ENCODE measurements at places on chromosomes 2 and 18.

- no peak for DNase-seq
Measured at GRCh38 chr18:22601481-22601880, 183.8 kb upstream of the CTAGE1 start.

- peak; percentile 59 for DNase-seq
Measured at GRCh38 chr18:13611142-13611600, 115.2 kb downstream of the FAM210A start.

DNA sequence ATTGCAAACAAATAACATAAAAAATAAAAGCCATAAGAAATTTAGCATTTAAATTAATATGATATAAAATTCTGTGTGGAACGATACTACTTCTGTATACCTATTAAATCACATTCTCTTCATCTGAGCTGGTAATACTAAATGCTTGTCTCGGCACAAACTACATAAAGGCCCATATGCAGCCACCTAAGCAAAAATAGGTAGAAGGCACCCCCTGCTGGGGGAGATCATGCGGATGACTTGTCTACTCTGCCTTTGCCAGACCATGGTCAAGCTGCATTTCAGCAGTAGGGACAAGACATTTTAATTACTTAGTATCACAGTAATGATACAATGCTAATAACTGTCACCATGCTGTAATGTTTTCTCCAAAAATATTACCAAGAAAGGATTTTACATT lies 108.0 kb downstream of the CDH19 start:
- no peak for DNase-seq

- no peak for DNase-seq
Measured at GRCh38 chr2:216858312-216858711, 1.6 kb downstream of the TNP1 start.

DNA sequence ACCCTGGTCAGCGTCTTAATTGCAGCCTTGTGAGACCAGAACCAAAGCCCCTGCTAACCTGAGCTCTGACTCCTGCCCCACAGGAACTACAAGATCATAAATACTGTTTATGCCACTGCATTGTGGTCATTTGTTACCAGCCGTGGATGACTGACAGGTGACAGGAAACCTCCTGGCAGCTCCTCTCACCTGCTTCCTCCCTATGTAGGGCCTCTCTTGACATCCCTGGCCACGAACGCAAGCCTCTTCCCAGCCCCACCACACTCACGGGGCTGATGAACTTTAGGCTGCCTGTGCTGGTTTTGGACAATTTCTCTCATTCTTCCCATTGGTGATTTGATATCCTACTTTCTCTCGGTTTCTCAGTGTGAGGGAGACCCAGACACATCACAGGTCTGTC lies 357.2 kb upstream of the MYT1L start:
- no peak for DNase-seq

- DNase-seq: no peak
Measured at GRCh38 chr2:9535177-9535576, 20.5 kb downstream of the ADAM17 start.

GRCh38 chr2:146734042-146734820 lies 1110.6 kb upstream of the ACVR2A start:
- DNase-seq: peak; percentile 5

GRCh38 chr2:127392133-127392827 lies 4.5 kb upstream of the MAP3K2 start:
- no peak for DNase-seq

GRCh38 chr2:198376677-198377076 lies 572.3 kb downstream of the PLCL1 start:
- no peak for DNase-seq

DNA sequence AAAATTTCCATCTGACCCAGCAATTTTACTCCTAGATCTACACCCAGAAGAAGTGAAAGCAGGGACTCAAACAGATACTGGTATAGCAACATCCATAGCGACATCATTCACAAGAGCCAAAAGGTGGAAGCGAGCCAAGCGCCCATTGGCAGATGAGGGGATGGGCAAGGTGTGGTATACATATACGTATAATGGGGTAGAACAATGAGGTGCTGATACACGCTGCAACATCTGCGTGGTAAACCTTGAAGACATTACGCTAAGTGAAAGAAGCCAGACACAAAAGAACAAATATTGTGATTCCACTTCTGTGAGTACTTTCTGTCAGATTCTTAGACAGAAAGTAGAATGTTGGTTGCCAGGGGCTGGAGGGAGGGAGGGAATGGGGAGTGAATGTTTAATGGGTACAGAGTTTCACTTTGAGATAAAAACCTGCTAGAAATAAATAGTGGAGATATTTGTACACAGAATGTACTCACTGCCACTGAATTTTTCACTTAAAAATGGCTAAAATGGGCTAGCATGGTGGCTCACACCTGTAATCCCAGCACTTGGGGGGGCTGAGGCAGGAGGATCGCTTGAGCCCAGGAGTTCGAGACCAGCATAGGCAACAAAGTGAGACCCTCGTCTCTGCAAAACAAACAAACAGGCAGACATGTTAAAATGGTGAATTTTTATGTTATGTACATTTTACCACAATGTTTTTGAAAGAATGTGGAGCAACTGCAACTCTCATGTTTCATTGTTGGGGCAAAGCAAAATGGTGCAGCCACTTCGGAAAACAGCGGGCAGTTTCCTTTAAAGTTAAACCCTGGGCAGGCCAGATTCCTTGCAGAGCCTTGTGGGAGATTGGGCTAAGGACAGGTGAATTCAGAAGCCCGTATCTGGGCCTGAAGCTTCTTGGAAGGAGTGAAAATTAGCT lies 103.4 kb upstream of the MYCN start:
- DNase-seq: no peak

GRCh38 chr2:220332886-220333285 lies 705.5 kb downstream of the SLC4A3 start:
- DNase-seq: no peak

DNA sequence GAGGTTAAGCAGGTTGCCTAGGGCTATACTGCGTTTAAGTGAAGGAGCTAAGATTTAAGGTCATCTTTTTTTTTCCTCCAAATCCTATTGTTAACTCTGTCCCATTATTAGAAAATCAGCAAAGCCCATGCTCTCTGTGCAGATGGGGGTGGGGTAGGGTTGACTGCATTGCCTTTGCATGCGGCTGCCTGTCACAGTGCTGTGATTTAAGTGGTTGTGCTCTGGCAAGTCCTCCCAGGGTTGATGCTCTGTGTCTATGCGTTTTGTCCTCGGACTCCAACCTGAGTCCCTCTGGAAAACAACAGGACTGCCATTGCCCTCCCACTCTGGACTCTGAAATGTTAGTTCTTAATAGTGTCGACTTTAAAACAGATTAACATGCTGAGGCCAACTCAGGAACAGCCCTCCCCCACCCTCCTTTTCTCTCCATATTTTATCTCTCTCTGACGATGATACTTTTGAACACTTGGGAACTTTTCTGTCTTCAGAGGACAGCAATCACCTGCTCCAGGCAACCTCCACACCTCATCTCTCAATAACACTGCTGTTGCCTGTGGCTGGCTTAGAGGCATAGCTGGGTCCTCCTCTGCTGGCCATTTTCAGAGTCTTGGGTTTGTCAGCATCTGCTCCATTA lies 5.8 kb downstream of the FHOD3 start:
- no peak for DNase-seq

- peak; percentile 73 for DNase-seq
Measured at GRCh38 chr2:8514796-8515758, 166.8 kb upstream of the ID2 start.

- DNase-seq: no peak
Measured at GRCh38 chr18:60893355-60894097, 439.7 kb upstream of the CDH20 start.

DNA sequence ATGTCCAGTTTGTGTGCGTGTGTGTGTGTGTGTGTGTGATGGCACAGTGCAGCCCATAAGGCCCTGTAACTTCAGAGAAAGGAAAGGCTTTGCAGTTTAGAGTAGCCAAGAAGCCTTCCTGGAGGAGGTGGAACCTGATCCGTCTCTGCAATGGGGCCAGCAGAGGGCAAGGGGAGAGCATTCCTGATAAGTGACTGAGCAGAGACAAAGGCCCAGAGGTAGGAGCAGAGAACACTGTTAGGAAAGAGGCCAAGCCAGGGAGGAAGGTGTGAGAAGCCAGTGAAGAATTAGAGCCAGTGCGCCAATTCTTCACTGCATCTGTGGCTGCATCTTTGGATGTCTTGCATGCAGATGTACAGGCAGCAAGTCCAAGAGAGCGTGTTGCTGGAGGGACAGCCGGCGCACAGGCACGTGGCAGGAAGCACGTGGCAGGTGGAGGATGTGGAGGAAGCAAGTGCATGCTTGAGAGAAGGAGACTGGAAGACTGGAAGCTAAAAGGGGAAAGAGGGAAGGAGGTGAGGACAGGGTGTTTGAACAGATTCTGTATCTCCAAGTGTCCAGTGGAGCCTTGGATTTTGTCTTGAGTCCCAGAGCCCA lies 196.3 kb downstream of the CTIF start:
- DNase-seq: no peak

GRCh38 chr18:26504831-26505230 lies 43.5 kb downstream of the KCTD1 start:
- DNase-seq: no peak

- no peak for DNase-seq
Measured at GRCh38 chr2:191298306-191298705, 53.1 kb downstream of the MYO1B start.

GRCh38 chr2:120632796-120633646 lies 102.6 kb upstream of the GLI2 start:
- DNase-seq: no peak

- DNase-seq: no peak
Measured at GRCh38 chr2:141513853-141514252, 617.0 kb downstream of the LRP1B start.

DNA sequence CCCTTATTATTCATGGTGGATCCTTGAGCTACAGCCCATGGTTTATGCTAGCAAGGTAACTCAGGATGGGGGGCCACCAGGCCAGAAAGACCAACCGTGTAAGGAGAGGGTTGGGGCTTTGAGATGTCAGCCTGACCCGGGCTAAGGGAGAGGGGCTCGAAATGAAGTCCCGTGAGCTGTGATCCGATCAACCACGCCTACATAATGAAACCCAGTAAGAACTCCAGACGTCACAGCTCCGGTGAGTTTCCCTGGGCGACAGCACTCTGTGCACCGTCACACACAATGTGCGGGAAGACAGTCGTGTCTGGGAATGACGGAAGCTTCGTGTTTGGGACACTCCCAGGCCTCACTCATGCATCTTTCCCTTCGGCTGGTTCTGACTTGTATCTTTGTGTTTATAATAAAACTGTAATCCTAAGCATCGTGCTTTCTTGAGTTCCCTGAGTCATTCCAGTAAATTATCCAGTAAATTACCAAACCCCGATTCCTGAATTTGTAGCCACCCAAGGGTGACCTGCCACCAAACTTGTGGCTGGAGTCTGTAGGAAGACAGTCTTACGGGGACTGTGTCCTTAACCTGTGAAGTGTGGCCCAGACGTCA lies 44.2 kb downstream of the CYP27C1 start:
- no peak for DNase-seq

GRCh38 chr18:46141199-46141598 lies 37.0 kb downstream of the HAUS1 start:
- no peak for DNase-seq

DNA sequence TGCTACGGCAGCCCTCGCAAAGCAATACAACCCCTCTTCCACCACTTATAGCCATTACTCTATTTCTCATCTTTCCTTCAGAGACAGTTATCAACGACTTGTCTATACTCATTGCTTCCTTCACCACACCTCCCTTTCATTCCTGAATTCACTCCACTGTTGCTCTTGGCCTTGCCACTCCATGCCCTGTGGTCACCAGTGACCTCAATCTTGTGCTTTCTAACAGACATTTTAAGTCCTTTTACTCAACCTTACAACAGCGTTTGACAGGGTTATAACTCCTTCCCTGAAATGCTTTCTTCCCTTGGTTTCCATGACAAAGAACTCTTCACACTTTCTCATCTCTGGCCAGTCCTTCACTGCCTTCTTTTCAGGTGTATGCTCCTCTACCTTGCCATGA lies 90.6 kb upstream of the CCDC141 start:
- DNase-seq: no peak

DNA sequence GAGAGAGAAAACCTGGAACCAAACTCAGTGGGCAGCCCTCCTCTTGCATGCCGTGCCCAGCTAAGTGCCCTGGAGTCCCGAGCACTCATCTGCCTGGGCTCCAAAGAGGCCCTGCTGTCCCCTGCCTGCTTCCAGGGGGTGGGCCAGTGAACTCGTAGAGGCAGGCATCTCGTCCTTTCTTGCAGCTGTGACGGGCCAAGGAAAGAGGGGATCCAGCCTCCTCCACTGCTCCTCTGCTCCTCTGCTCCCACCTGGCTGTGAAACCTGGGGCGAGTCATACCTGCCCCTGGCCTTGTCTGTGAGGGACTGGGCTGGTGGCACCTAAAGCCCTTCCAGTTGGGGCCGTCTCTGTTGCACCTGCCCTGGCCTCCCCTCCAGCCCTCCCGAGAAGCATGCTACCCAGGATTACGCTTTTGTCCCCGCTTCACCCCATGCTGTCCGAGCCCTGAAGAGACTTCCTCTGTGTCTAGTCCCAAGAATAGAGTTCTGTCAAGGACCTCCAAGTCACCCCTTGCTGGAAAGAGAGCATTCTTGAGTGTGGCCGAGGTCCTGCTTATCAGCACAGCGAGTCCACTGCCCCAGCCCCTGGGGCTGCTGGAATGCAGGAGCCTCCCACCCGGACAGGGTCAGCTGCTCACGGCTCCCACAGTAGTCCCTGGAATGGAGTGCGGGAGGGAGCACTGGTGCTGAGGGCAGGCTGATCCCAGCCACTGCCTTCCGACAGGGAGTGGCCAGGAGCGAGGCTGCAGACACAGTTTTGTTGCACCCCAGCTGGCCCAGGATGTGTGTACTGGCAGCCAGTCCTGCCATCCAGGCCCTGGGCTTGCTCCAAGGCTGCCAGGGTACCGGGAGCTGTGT lies 14.3 kb downstream of the KCNK3 start:
- DNase-seq: no peak

GRCh38 chr2:16125614-16126516 lies 185.5 kb downstream of the MYCN start:
- no peak for DNase-seq

- no peak for DNase-seq
Measured at GRCh38 chr2:124836416-124836815, 811.3 kb downstream of the CNTNAP5 start.

GRCh38 chr2:2992634-2993033 lies 385.0 kb downstream of the EIPR1 start:
- no peak for DNase-seq

DNA sequence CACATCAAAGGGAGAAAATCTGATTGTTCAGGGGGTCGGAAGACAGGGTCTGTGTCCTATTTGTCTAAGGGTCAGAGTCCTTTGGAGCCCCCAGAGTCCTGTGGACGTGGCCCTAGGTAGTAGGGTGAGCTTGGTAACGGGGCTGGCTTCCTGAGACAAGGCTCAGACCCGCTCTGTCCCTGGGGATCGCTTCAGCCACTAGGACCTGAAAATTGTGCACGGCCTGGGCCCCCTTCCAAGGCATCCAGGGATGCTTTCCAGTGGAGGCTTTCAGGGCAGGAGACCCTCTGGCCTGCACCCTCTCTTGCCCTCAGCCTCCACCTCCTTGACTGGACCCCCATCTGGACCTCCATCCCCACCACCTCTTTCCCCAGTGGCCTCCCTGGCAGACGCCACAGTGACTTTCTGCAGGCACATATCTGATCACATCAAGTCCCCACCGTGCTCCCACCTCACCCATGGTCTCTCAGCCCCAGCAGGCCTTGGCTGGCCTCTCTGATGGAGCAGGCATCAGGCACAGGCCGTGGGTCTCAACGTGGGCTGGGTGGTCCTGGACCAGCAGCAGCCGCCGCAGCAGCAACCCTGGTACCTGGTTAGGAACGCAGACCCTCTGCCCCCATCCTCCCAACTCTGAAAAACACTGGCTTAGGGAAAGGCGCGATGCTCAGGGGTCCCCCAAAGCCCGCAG lies 3.8 kb downstream of the PROC start:
- no peak for DNase-seq

Data from CD4-positive, alpha-beta T cell treated with Interleukin-1 beta for 1 hour (primary cell).